ENCODE measurements at places on chromosomes 11 and 22. TPM values are rescaled to one million over a fixed set of nuclear protein-coding genes. Genes with fewer than 3 reads are reported as not detected.
A peak's percentile ranks its signal among the peaks of the same experiment; 100 is the strongest.

DNA sequence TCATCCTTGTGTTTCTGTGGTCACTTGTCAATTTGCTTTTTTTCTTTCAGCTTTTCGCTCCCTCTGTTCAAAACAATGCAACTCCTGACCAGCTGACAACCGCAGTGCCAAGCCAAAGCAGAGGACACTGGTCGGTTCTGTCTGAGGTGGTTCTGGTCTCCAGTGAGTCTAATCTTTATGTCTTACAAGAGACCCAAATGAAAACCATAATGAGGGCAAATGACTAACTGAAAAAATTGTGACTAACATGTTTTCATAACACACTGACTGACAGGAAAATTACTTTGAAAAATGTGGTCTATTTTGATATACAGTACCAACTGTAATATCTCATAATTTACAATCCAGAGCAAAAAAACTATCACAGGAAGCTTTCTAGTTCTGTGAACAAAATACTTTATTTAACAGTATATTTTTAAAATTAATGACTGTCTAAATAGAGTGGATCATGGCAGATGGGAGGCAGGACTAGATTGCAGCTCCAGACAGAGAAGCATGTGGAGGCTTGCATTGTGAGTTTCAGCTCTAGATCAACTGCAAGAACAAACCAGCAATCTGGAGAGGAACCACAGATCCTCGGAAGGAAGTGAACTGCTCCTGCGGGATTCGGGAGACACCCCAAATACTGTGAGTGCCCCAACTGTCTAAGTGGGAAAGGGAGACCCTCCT is 311.8 kb downstream of the SBF2 start:
- peak overlapping the region; percentile 30 for H3K27ac ChIP-seq
- no peaks in the 10 kb centered on the region for H3K27me3 ChIP-seq
- peaks cover 21% of the 10 kb centered on the region for H3K36me3 ChIP-seq
- no peaks in the 10 kb centered on the region for H3K4me1 ChIP-seq
- H3K4me3 ChIP-seq: no peak overlapping the region

- peaks cover 65% of the 10 kb centered on the region for H3K36me3 ChIP-seq
- H3K27me3 ChIP-seq: no peaks in the 10 kb centered on the region
- no peak overlapping the region for H3K4me3 ChIP-seq
- H3K4me1 ChIP-seq: peaks cover 5% of the 10 kb centered on the region
- ATAC-seq: no peak
Measured at GRCh38 chr11:88312628-88313027, 24.9 kb downstream of the CTSC start.

- H3K27me3 ChIP-seq: no peaks in the 10 kb centered on the region
- H3K27ac ChIP-seq: no peak overlapping the region
- no peaks in the 10 kb centered on the region for H3K4me1 ChIP-seq
- no peak overlapping the region for H3K4me3 ChIP-seq
- H3K36me3 ChIP-seq: peaks cover 38% of the 10 kb centered on the region
Measured at GRCh38 chr11:66007201-66007634, 4.6 kb upstream of the CST6 start.

GRCh38 chr11:72331761-72332160 is 87.8 kb upstream of the PHOX2A start:
- H3K4me3 ChIP-seq: no peak overlapping the region
- no peak overlapping the region for H3K27ac ChIP-seq
- no peaks in the 10 kb centered on the region for H3K27me3 ChIP-seq
- no peak for ATAC-seq

GRCh38 chr11:82682003-82682751 is 51.5 kb downstream of the FAM181B start:
- H3K27me3 ChIP-seq: peaks cover 17% of the 10 kb centered on the region
- ATAC-seq: peak; percentile 69
- H3K4me1 ChIP-seq: peaks cover 3% of the 10 kb centered on the region
- no peak overlapping the region for H3K27ac ChIP-seq
- no peak overlapping the region for H3K4me3 ChIP-seq
- no peaks in the 10 kb centered on the region for H3K36me3 ChIP-seq

DNA sequence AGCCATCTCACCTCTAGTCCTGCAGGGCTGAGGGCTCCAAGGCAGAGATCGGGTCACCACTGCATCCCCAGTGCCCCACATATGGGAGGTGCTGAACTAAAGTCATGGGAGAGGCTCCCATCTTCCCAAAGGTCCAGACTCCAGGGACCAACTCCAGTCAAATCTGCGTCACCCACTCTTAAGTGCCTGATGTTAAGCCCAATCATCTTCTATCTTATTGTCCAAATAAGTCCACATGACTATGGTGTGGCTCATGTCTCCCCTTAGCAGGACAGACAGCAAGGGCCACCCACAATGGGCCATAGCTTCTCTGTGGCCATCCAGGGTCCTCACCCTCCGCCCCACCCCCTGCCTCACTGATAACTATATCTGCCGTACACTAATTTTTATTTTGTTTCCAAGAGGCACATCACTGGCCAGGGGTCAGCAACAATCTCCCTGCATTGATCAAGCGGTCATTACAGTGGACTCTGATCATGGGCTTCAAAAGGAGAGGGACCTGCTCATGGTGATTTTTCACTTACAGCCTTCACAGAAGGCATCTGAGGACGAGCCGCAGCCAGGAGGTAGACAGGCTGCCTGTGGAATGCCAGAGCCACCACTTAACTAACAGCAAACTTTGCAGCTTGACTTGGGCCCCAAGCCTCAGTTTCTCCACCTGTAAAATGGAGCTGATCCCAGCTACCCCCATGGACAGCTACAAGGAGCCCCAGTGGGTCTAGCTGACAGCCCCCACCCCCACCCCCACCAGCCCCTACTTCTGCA is 23.3 kb downstream of the MYH9 start:
- peak overlapping the region; percentile 88 for H3K27ac ChIP-seq
- ATAC-seq: peak; percentile 1

DNA sequence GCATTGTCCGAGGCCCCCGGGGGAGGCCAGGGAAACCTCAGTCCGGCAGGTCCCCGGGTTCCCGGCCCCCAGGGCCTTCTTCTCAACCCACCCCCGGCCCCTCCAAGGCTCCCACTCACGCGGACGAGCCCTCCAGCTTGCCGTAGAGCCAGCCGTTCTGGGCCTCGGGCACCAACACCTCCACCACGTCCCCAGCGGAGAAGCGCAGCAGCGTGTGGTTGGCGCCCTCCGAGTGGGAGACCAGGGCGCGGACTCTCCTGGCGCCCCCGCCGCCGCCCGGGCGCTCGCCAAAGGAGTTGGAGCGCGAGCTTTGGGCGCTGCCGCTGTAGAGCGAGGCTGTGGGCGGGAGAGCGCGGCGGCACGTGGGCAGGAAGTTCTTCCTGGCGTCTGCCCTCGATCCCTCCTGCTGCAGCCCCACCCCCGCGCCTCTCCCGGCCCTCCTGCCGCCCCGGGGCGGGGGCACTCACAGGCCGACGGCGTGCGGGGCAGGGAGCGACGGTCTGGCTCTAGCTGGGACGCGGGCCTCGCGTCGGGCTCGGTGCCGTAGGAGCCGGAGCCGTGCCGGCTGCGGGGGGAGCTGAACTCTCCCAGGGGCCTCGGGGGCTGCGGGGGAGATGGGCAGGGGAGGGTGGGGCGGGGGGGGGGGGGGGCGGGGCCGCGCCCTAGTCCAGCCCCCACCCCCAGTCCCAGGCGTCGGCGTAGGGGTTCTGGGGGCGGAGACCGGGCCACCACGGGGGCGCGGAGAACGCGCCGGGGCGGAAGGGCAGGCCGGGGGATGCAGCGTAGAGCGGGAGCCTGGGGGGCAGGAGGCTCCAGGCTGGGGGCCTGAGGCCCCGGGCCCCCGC is 4.9 kb upstream of the SLC16A8 start:
- no peaks in the 10 kb centered on the region for H3K36me3 ChIP-seq
- no peak overlapping the region for H3K4me3 ChIP-seq
- no peak for ATAC-seq
- peaks cover 9% of the 10 kb centered on the region for H3K27me3 ChIP-seq
- H3K27ac ChIP-seq: no peak overlapping the region
- no peaks in the 10 kb centered on the region for H3K4me1 ChIP-seq

GRCh38 chr11:103344886-103345285 is 235.7 kb downstream of the DYNC2H1 start:
- no peak for ATAC-seq
- H3K4me3 ChIP-seq: no peak overlapping the region
- H3K36me3 ChIP-seq: no peaks in the 10 kb centered on the region
- H3K27me3 ChIP-seq: no peaks in the 10 kb centered on the region

DNA sequence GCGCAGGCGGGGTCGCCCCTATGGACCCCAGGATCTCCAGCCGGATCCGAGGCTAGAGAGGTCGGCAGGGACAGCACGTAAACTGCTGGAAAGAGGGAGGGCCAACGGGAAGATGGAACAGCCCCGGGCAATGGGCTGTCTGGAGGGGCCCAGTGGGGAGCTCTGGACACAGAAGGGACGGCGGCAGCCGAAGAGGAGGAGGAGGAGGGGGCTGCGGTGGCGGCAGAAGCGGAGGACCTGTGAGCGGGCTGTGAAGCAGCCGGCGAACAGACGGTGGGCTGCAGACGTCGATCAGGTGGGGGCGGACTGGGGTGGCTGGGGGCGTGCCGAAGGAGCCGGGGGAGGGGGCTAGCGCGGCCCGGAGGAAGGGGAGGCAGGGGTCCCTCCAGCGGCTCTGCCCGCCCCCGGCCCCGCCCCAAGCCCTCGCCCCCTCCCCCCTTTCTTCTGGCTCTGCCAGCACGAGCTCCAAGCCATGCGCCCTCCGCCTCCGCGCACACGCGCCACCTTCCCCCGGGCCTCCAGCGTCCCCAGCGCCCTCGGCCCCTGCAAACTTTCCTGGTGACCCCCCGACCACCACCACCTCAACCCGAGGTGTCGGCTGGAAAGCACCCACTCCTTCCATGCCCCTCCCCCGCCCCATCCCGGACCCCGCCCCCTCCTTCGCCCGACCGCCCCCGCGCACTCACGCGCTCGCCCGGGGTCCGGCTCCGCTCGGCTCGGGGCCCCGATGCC is 432 bp downstream of the TNKS1BP1 start:
- no peaks in the 10 kb centered on the region for H3K27me3 ChIP-seq
- H3K36me3 ChIP-seq: peaks cover 50% of the 10 kb centered on the region
- H3K4me3 ChIP-seq: peak overlapping the region; percentile 88
- H3K27ac ChIP-seq: peak overlapping the region; percentile 50

DNA sequence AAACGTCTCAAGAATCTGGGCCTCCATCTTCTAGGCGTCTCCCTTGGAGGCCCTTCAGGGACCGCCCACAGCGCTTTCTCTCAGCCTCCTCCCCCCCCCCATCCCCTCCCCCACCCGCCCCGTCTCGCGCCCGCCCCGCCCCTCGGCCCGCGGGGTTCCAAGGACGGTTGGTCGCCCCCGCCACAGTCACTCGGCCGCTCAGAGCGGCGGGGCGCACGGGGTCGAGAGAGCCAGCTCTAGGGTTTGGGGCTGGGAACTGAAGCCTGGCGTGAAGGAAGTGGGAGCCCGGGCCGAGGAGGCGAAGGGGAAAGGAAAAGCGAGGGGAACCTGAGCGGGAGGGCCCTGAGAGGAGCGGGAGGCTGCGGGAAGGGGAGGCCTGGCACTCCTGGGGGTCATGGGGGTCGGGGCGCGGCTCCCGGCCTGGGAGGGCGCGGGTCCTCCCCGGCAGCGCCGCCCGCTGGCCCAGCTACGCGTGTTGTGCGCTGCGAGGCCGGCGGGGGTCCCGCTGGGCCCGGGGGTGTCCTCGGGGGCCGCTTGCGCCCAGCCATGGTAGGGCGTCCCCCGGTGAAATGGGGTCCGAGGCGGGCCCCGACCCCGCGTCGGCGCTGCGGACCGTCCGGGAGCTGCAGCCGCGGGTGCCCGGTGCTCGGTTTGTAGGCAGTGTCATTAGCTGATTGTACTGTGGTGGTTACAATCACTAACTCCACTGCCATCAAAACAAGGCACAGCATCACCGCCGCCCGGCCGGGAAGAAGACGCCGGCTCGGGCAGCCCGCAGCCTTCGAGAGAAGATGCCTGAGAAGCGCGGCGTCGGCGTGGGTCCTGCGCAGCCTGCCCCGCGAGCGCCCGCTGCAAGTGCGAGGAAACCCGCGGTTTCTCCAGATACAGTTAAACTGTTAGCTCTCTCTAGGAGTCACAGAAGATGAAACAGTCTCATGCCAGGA is at the start of gene BTG4:
BTG4 (minus strand) TSS at position 91 of the 944 bp plus-strand sequence. CDS start 13,610 bp downstream, outside the sequence.
- peak within 1 kb of the TSS; percentile 34 for H3K4me3 ChIP-seq
- H3K4me1 ChIP-seq: no peaks in the 10 kb centered on the region
- peaks cover 48% of the 10 kb centered on the region for H3K27me3 ChIP-seq
- ATAC-seq: peak; percentile 35

- peaks cover 12% of the 10 kb centered on the region for H3K27me3 ChIP-seq
- no peak overlapping the region for H3K4me3 ChIP-seq
- no peak overlapping the region for H3K27ac ChIP-seq
- ATAC-seq: no peak
Measured at GRCh38 chr22:16777284-16777924, 47.8 kb downstream of the XKR3 start.

GRCh38 chr22:19387038-19387437 is 44.5 kb downstream of the HIRA start:
- ATAC-seq: no peak
- H3K4me1 ChIP-seq: no peaks in the 10 kb centered on the region
- H3K27ac ChIP-seq: no peak overlapping the region
- H3K27me3 ChIP-seq: no peaks in the 10 kb centered on the region

- H3K27me3 ChIP-seq: peaks cover 8% of the 10 kb centered on the region
- no peak for ATAC-seq
- H3K4me1 ChIP-seq: no peaks in the 10 kb centered on the region
- no peak overlapping the region for H3K27ac ChIP-seq
- no peak overlapping the region for H3K4me3 ChIP-seq
Measured at GRCh38 chr11:79040348-79040747, 400.5 kb downstream of the TENM4 start.

DNA sequence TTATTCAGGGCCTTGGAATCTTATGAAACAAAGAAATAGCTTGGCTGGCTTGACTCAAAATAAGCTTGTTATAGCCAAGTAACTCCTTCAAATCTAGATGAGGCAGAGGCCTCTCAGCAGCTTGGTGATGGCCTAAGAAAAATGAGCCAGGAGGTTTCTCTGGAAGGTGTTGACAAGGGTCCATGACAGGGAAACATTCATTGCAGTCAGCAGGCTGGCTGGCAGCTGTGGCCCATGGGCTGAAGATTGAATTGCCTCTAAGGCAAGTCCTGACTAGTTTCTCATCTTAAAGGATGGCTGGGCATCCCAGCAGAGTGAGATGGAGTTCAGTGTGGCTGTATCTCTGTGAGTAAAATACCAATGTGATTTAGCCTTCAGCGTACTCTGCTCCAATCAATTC is 441.0 kb downstream of the NELL1 start:
- no peak overlapping the region for H3K4me3 ChIP-seq
- H3K27me3 ChIP-seq: no peaks in the 10 kb centered on the region
- no peak overlapping the region for H3K27ac ChIP-seq

Gene GAB4
- total RNA-seq: not detected

Gene SOX10
- total RNA-seq: not detected

Gene PYGM
- total RNA-seq: 4.7 TPM

Gene CNGA4
- 0.24 TPM for total RNA-seq

Gene C11orf97
- total RNA-seq: not detected

Gene FREY1
- total RNA-seq: 1.8 TPM

Gene PATE4
- not detected for total RNA-seq

Gene MTMR3
- 34.7 TPM for total RNA-seq

Gene C11orf91
- total RNA-seq: not detected

Gene SLC22A25
- total RNA-seq: not detected

All from activated T-helper 17 cell treated with anti-CD3 and anti-CD28 coated beads, Interleukin-2, amount 50 U/mL, for 72 hours (primary cell).